ENCODE measurements at places on chromosomes 2 and 18. TPM values are rescaled to one million over a fixed set of nuclear protein-coding genes. Genes with fewer than 3 reads are reported as not detected.

- H3K4me1 ChIP-seq = peaks cover 10% of the 10 kb centered on the region
- H3K27ac ChIP-seq = no peak overlapping the region
- DNase-seq = no peak
- H3K36me3 ChIP-seq = no peaks in the 10 kb centered on the region
- H3K27me3 ChIP-seq = no peaks in the 10 kb centered on the region
Observed at GRCh38 chr2:53987336-53987921, 16.6 kb upstream of the PSME4 start.

DNA sequence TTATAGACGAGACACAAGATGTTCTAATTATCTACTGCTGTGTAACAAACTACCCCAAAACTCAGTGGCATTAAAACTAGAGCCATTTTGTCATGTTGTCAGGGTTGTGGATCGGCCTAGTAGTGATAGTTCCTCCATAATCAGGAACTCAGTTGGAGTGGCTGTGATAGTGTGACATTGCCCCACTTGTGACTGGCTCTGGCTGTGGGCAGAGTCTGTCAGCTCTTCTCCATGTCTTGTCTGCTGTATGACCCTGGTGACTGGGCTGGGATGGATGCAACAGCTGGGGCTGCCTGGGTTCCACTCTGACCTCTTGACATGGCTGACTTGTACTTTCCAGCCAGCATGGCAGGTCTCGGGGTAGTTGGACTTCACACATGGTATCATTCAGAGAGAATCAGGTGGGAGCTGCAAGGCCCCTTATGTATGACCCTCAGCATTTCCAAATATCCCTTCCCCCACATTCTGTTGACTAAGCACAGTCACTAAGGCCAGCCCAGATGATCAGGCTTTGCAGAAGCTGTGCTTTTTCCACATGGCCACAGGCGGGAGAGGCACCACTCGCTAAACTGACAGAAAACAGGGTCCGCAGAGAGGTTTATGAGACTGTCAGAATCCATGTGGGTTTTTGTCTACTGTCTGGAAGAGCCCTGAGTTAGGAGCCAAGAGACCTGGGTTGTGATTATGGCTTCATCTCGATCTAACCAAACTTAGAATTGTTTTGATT lies 50.3 kb downstream of the SETBP1 start:
- no peak overlapping the region for H3K4me3 ChIP-seq
- peaks cover 58% of the 10 kb centered on the region for H3K4me1 ChIP-seq
- no peaks in the 10 kb centered on the region for H3K36me3 ChIP-seq
- no peaks in the 10 kb centered on the region for H3K27me3 ChIP-seq
- H3K27ac ChIP-seq = no peak overlapping the region
- no peak for DNase-seq

CPO gene
- not detected for total RNA-seq

GRCh38 chr2:169001116-169001815 lies 29.9 kb downstream of the ABCB11 start:
- DNase-seq = no peak
- no peaks in the 10 kb centered on the region for H3K4me1 ChIP-seq
- H3K27ac ChIP-seq = no peak overlapping the region
- no peaks in the 10 kb centered on the region for H3K36me3 ChIP-seq

SLC4A3 gene
- 0.13 TPM for total RNA-seq

HAUS1 gene
- total RNA-seq = 52.5 TPM

PRSS56 gene
- total RNA-seq = not detected

HK2 gene
- 57.0 TPM for total RNA-seq

MREG gene
- total RNA-seq = 26.2 TPM

Measured in CD8-positive, alpha-beta memory T cell (primary cell).